ENCODE measurements at places on chromosomes 2 and 18.

DNA sequence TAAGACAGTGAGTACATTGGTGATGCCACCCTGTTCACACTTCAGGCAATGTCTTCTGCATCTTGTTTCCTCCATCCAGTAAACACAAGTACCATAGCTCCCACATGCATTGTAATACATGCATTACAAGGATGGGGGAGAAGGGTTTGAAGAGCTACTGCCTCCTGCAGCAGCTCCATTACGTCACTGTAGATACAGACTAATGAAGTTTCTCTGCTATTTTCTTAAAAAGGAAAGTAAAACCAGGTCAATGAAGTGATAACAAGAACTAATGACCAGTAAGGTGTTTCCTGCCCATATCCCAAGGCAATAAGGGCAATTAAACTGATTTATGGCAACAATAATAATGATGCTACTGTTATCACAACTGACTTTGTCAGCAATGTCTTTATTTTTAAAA, 18.2 kb upstream of the BBS5 start:
- DNase-seq = no peak

GRCh38 chr18:63062246-63062645, 257.3 kb downstream of the BCL2 start:
- no peak for DNase-seq

- DNase-seq = no peak
Observed at GRCh38 chr2:43441195-43441594, 154.6 kb downstream of the THADA start.

GRCh38 chr2:209208211-209208610, 215.6 kb upstream of the MAP2 start:
- DNase-seq = no peak

DNA sequence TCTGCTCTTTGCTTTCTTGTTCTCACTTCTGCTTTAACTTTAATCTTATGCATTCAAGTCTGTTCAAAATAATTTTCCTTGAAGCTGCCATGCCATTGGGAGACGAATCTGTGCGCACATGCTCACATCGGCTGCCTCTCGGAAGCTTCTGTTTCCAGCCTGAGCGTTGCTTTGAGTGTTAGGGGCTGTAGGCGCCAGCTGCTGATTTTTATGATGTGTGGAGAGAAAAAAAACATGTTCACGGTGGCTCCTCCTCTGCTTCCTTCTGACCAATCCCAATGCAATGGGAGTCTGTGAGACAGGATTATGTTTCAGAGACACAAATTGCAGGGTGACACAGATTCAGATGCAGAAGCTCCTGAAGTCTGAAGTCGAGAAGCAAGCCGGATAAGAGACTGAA, at the start of gene MC4R:
TSS of gene MC4R (minus strand) at position 180 of the 400 bp plus-strand sequence. CDS start 426 bp downstream, outside the sequence.
- peak; percentile 83 for DNase-seq

DNA sequence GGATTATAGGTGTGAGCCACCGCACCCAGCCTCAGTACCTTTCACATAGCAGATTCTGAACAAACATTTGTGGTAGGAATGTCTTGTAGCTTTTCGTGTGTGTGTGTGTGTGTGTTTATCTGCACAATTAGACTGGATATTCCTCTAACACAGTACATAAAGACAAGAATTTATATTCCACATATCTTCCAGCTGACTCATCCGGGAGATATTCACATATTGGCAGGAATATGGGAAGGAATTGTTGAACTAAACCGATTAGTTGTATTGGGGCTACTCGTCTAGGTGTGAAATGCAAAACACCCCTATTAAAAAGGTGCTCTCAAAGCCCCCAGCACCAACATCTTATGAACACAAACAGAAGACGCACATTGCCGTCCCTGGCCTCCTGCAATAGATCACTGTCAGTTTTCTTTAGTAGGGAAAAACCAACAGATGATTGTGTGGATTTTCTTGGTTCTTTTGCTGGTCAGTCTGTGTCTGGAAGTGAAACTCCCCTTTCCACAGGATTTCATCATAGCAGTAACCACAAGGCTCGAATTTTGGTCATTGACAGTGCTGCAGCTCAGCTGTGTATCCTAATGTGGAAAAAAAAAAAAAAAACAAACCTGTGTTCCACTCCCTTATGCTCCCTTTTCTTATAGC, 208.5 kb upstream of the ACVR2A start:
- DNase-seq = peak; percentile 34

- peak; percentile 54 for DNase-seq
Observed at GRCh38 chr2:216606551-216607276, 26.5 kb upstream of the IGFBP2 start.

DNA sequence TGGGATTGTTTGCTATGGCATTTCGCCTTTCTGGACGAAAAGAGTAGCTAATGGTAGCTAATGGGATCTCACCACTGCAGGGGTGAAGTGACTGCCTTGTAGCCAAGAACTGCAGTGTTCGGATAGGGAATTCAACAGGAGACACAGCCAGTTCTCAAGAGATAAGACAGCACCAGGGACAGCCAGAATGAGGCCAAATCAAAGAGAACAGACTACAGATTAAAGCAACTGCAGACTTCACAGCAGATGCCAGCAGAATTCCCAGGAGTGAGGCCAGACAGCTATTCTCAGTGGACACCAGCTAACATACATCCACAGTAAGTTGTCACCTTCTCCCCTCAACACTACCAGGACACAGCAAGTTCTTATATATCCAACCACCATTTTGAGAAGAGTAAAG, 124.0 kb downstream of the PLA2R1 start:
- no peak for DNase-seq

- no peak for DNase-seq
Observed at GRCh38 chr2:176272870-176273459, 3.7 kb downstream of the MTX2 start.

- no peak for DNase-seq
Observed at GRCh38 chr2:103734911-103735310, 973.1 kb downstream of the TMEM182 start.
